ENCODE measurements at places on chromosomes 2 and 18.

DNA sequence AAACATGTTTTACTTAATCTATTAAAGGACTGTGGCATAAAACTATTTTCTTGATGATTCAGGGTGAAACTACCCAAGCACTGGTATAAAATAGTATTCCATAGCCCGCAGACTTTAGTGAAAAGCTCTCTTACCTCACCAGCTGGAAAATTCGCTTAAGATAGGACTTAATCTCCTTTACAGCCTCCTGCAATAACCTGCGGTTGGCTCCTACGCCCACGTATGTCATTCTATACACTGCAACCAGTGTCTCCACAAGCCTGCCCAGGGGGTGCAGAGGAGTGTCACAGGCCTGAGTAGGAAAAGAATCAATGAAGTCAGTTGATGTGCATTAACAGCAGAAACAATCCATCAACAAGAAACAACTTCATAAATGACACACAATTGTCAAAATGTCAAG, 11.3 kb upstream of the MPP4 start:
- DNase-seq: no peak

DNA sequence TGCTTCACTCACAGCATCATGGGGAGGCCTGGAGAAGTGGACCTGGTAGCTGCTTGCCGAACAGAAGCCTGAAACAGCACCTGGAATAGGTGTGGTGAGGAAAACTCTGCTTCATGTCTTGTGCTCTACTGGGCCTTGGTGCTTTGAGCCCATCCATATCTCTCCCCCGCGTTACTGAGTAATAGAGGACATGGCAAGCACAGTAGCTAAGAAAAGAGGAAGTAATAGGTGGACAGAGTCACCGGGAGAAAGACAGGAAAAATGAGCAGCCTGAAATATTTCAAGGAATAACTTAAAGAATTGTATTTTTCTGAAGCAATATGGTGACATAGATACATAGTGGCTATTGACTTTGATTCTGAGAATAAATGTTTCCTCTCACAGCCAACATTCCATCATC, 14.0 kb upstream of the HNMT start:
- DNase-seq: no peak

- peak; percentile 66 for DNase-seq
These were observed 34.1 kb downstream of the ODC1 start for GRCh38 chr2:10413991-10414451.

DNA sequence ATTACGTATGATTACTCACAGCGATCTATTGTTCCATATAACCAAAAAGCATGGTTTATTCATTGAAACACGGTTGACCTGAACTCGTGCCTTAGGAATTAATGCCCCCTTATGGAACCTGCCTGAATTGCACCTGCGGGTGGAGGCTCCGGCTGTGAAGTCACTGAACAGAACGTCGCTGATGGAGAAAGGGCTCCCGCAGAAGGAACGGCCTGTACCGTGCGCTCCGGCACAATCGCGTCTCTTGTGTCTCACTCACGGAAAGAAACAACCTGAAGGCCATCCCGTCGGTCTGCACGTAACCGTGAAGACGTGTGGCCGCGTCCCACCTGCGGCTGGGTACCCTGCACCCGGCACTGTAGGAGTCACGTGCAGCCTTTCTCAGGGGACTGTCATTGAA, 133.1 kb downstream of the NFATC1 start:
- DNase-seq: peak; percentile 25

- DNase-seq: no peak
These were observed 45.5 kb upstream of the CAB39 start for GRCh38 chr2:230666885-230667712.

GRCh38 chr2:19667085-19667484, 234.7 kb downstream of the TTC32 start:
- no peak for DNase-seq

GRCh38 chr2:31505111-31505510, 75.6 kb downstream of the SRD5A2 start:
- DNase-seq: no peak

- DNase-seq: no peak
These were observed 4.2 kb upstream of the CAPN14 start for GRCh38 chr2:31221544-31221943.

DNA sequence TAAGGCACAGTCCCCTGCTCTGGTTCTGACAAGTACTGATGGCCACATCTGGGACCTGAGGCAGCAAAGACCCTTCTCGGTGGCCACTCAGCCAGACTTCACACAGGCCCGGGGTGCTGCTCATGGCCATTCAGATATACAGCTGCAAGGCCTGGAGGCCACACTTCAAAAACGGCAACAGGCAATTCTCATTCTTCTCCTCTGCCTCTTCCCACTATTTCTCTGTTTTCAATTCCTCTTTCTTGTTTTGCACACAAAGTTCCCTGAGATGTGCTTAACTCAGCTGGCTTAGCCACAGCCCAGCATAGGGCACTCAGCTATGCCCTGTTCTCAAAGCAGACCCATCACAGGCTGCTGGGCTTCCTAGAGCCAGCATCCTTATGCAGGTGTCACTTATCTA, 29.9 kb downstream of the PTPN18 start:
- DNase-seq: no peak

DNA sequence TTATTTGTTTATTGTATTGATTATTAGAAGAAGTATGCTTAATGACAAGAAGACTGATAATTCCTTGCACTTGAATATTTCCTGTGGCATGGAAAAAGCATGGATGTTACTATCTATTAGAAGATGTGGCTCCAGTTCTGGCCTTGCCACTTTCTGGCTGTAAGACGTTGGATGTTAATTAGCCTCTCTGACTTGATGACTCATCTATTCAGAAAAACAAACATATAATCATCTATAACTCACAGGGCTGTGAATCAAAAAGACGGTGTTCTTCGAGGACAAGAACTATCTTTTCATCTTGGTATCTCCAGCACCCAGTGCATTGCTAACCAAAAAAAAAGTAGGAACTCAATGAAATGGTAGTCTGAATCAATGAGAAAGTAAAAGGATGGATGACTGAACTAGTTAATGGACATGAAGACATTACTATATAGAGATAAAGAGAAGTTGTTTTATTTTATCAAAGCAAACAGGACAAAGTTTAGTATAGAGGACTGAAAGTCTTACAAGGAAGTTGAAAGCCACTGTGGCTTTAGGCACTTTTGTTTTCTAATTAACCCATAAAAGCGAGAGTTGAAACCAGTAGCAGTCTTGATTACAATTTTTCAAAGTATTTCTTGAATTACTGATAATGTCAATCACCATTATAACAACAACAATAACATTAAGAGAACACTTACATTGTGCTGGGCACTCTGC, 145.3 kb downstream of the RND3 start:
- DNase-seq: no peak

DNA sequence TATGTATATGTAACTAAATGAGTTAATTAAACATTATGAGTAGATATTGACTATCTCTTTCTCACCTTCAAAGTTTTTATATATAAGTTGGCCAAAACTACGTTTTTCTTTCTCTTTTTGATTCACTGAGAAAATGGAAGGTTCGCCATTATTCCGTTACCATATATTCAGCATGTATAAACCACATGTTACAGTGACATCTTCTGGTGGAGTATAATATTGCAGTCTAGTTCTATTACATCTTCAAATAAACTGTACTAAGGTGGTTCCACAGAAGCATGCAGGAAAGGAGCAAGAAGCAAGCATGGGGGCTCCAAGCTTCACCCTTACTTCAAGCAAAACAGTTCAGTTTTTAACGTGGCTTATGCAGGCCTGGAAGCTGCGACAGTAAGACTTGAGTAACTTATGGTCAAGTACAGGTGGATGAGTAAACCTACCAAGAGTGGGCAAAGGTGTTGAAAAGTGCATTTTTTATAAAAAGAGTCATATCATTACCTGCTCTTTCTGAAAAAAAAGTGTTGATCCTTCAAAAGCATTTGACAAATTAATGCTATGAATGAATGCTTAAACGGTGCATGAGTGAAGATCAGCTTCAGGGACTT, 129.8 kb upstream of the RAB6C start:
- peak; percentile 43 for DNase-seq

DNA sequence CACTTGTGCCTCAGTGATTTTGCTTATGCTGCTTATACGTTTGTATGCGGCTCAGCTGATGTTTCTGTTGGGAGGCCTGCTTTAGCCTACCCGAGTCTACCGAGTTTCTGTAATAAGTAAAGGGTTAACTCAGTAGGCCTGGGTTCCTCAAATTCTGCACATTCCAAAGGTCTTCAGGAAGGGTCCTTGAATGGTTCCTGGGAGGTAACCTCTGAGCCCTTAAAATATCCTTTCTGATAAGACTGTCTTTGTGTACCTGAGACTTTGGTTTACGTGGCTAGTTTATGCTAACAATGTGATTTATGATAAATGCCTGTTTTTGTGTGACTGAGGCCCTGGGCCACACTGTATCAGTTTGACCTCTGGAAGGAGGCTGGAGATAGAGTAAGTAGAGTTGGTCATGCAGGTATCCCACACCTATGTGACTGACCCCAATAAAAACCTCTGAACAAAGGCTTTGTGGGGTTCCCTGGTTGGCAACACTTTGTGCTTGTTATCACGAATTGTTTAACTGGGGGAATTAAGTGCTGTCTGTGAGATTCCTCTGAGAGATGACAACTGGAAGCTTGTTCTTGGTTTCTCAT, 18.9 kb upstream of the PNPT1 start:
- DNase-seq: no peak

DNA sequence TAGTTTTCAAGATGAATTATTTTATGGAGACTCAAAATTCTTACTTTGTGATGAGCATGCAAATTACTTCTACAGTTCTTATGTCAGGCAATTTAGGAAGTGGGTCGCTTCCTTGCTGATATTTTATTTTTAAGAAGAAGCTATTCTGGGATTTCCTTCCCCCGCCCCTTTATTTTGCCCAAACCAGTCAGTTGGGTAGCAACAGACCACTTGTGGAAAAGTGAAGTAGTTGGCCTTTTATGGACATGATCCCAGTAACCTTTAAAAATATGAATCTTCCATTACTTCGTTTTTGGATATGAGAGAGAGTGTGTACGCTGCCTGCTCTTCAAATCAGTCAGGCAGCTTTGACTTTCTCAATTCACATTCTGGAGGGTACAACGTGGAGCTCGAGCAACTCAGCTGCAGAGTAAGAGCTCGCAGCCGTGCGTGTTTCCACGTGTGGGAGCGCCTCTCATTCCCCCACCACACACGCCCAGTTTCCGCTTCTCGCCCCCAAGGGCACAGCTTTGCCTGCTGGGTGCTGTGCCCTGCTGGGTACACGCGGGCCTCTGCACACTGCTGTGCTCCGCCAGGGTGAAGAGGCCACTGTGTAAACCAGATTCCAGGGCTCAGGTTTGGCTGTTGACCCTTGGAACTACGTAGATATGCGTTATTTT, 92.6 kb downstream of the ITGB1BP1 start:
- DNase-seq: no peak

DNA sequence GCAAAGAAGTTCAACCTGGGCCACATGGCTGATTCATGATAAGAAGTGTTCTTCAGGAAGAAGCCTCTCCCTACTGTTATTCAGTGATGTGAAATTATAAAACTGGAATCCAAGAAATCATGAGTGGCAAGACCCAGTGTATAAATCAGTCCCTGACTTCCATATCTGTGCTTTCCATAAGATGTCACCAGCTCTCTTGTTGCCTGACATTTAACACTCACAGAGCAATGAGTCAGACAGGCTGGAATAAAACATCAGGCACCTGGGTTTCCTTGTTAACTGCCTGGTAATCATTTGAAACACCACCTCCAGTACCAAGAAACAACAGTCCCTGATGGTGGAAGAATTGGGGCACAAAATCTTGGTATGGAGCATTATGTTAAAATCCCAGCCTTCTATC, 76.1 kb downstream of the SCG2 start:
- no peak for DNase-seq

GRCh38 chr18:62445386-62445917, 77.4 kb upstream of the ZCCHC2 start:
- DNase-seq: no peak

DNA sequence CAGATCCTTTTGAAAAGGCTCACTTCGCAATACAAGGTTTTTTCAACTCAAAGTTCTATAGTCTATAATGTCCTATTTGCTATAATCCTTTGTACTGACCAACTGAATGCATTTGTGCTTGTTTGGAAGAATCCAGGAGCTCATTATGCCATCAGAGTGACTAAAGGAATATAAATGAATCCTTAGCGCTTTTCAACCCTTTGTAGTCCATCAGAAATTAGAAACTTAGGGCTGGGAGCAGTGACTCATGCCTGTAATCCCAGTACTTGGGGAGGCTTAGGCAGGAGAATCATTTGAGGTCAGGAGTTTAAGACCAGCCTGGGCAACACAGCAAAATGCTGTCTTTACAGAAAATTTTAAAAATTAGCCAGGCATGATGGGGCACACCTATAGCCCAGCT, 330.2 kb upstream of the CHAC2 start:
- no peak for DNase-seq

GRCh38 chr18:79890674-79891073, 60.8 kb downstream of the SLC66A2 start:
- DNase-seq: no peak

- DNase-seq: peak; percentile 65
These were observed 11.2 kb upstream of the SCYGR5 start for GRCh38 chr2:227655454-227655853.

DNA sequence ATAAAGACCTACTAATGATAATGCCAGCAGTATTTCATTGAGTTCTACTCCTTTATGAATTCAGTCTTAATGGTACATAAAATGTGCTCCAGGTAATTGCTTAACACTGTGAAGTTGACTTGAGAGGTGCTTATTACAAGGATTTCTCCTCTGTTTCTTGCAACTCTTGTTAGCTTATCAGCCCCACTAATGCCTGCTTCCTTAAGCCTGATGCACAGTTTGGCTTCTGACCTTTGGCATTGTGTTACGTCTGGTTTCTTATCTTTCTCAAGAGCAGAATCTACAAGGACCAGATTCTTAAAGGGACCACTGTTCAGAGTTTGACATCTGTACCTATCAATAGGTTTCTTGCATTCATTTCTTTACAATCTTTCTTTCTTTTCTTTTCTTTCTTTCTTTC, 223.9 kb upstream of the CWC22 start:
- no peak for DNase-seq

DNA sequence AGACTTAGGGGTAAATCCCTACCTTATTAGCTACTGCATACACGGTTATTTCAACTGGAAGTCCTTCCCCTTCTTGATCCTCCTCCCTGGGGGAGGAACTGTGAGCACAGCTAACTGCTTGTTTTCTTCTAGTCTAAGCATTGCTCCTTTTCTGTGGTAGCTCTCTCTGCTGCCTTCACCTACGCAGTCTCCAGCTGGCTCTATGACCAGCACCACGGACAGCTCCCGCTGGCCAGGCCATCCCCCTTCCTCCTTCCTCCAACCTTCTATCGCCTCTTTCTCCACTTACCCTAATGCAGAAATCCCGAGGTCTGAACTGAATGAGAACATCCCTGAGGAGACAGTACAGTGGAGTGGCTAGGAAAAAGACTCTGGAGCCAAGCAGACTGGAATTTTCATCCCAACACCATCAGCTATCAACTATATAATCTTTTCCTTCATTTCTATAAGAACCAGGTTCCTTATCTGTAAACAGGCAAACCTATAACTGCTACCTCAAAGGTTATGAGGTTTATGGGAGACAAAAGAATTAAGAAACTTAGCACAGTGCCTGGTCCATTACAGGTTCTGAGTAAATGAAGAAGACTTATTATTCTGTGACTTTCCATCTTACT, 4.7 kb upstream of the CFAP65 start:
- no peak for DNase-seq

GRCh38 chr2:223300326-223300725, 248.3 kb downstream of the KCNE4 start:
- no peak for DNase-seq

Data from H54 (cell line).